ENCODE measurements at places on chromosomes 3 and 15. TPM values are rescaled to one million over a fixed set of nuclear protein-coding genes. Genes with fewer than 3 reads are reported as not detected.

Gene CD276
- not detected for total RNA-seq

Gene SOX14
- not detected for total RNA-seq

Gene CYP11A1
- total RNA-seq: not detected

Gene DCBLD2
- 3.0 TPM for total RNA-seq

Gene ACKR4
- total RNA-seq: not detected

Gene GPR176
- total RNA-seq: 0.30 TPM

Gene FAIM
- 4.4 TPM for total RNA-seq

Gene GOLGA8Q
- total RNA-seq: not detected

Gene PRSS50
- not detected for total RNA-seq

Gene TUSC7
- total RNA-seq: not detected

Gene EXD1
- not detected for total RNA-seq

Gene MCF2L2
- total RNA-seq: 7.3 TPM

Gene ZNF80
- total RNA-seq: 0.88 TPM

Gene TRIM69
- total RNA-seq: 42.9 TPM

Gene MAGEF1
- total RNA-seq: 8.6 TPM

Gene GNB4
- total RNA-seq: 0.73 TPM

Gene MINAR1
- total RNA-seq: 0.42 TPM

Gene ROPN1
- not detected for total RNA-seq

Gene WNT7A
- total RNA-seq: 11.7 TPM

Gene AQP9
- total RNA-seq: not detected

Gene HIGD2B
- not detected for total RNA-seq

Gene MKRN3
- total RNA-seq: 2.9 TPM

Gene CACNA2D3
- total RNA-seq: not detected

Gene FOXL2
- not detected for total RNA-seq

Gene SH2D7
- total RNA-seq: not detected

Gene PROK2
- total RNA-seq: 0.42 TPM

Gene MESP1
- total RNA-seq: not detected

Gene PLA2G4D
- not detected for total RNA-seq

Gene RNF13
- total RNA-seq: 55.8 TPM

Gene SAMMSON
- total RNA-seq: not detected

Gene HESX1
- not detected for total RNA-seq

Gene CHRFAM7A
- 0.92 TPM for total RNA-seq

Gene OR5H2
- not detected for total RNA-seq

Gene SCG5
- total RNA-seq: not detected

Gene GHSR
- not detected for total RNA-seq

Gene TF
- 15.3 TPM for total RNA-seq

Gene CADPS
- total RNA-seq: 0.49 TPM

Gene GPR27
- total RNA-seq: 0.73 TPM

Gene SLC2A2
- total RNA-seq: not detected

Gene SLC6A11
- total RNA-seq: not detected

All from T-cell (primary cell).